Stimulated activated CD4-positive, alpha-beta T cell treated with anti-CD3 and anti-CD28 coated beads, Interleukin-4, amount 100 ng/mL, for 1 hour (primary cell): ENCODE measurements at places on chromosomes 2 and 18.

DNA sequence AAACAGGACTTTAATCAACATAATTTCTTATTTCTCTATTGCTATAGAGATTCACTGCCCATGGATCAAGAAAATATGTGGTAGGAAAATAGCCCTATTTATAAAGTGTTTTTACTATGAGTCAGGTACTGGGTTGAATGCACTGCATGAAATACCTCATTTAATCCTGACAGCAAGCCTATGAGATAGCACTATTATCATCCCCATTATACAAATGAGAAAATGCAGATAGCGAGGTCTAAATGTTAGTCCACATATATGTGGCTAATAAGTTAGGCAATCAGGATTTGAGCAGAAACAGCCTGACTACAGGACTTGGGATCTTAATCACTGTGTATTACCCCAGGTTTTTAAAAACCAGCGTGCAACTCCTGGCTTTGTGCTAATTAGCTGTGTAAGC lies 8.5 kb upstream of the LYPD1 start:
- DNase-seq = no peak

GRCh38 chr18:13338318-13338717 lies 119.8 kb downstream of the LDLRAD4 start:
- no peak for DNase-seq

GRCh38 chr2:148253685-148254084 lies 232.8 kb downstream of the MBD5 start:
- no peak for DNase-seq

GRCh38 chr2:158890296-158890905 lies 78.0 kb upstream of the TANC1 start:
- DNase-seq = no peak

GRCh38 chr2:147712051-147712450 lies 132.8 kb upstream of the ACVR2A start:
- DNase-seq = no peak

DNA sequence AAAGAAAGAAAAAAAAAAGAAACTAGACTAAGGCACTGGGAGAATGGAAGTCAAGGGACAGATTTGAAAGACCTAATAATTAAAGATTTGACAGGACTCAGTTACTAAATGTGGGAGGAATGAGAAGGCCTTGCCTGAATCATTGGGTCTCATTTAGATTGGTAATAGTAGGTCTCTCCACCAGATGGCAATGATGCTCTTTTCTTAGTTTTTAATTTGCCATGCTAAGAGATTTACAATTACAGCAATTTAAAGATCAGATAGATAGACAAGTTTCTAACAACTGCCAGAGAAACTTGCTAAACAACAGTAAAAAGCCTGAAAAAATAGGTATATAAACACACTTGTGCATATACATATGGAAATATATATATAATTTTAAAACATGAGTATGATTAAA lies 153.0 kb downstream of the TMEM247 start:
- no peak for DNase-seq

GRCh38 chr2:9644603-9645002 lies 13.8 kb upstream of the YWHAQ start:
- no peak for DNase-seq

- DNase-seq = no peak
Measured at GRCh38 chr2:112195167-112195766, 57.1 kb downstream of the FBLN7 start.

- no peak for DNase-seq
Measured at GRCh38 chr2:239767021-239767905, 257.9 kb downstream of the NDUFA10 start.

- no peak for DNase-seq
Measured at GRCh38 chr2:238344035-238344434, 23.7 kb downstream of the TRAF3IP1 start.

DNA sequence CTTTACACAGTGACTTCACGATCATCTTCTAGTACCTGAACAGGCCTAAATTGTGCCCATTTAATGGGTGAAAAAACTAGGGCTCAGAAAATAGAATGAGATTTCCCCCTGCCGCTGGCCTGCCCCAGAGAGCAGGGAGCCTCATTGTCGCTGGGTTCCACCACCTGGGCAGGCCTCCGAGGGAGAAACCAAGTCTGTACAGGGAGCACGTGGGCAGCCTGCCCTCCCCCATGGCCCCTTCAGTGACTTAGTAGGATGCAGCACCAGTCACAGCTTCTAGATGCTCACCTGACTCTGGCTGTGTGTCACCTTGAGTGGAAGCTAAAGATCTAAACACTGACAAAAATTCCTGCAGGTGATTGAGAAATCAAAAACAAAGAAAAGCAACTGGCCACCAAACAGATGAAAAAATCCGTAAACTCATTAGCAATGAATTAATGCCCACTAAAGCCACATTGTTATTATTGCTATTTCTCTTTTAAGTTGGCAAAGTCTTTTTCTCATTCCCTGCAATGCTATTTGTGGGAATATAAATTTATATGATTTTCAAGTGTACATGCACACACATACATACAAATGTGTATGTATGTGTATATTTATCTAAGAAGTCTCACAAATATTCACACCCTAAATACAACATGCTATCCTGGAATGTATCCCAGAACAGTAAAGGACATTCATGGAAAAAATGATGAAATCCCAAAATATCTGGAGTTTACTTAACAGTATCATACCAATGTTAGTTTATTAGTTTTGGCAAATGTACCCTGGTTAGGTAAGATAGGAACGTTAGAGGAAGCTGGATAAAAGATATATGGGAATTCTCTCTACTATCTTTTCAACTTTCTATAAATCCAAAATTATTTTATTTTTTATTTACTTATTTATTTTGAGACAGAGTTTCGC lies 18.7 kb upstream of the ASPRV1 start:
- DNase-seq = no peak

- DNase-seq = no peak
Measured at GRCh38 chr18:2910261-2910660, 63.5 kb downstream of the EMILIN2 start.

DNA sequence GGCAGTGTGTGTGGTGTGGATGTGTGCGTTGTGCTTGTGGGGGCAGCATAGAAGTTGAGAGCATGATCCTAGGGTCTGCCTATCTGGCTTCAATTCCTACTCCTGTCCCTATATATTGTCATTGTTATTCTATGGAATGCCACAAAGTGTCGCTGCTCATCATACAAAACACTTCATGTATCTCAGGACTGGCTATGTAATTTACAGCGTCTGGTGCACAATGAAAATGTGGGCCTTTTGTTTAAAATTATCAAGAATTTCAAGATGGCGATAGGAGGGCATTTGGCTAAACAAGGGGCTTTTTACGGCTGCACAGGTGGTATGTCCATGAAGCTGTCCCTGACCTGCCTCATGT lies 3.4 kb downstream of the SERPINB2 start:
- DNase-seq = no peak

DNA sequence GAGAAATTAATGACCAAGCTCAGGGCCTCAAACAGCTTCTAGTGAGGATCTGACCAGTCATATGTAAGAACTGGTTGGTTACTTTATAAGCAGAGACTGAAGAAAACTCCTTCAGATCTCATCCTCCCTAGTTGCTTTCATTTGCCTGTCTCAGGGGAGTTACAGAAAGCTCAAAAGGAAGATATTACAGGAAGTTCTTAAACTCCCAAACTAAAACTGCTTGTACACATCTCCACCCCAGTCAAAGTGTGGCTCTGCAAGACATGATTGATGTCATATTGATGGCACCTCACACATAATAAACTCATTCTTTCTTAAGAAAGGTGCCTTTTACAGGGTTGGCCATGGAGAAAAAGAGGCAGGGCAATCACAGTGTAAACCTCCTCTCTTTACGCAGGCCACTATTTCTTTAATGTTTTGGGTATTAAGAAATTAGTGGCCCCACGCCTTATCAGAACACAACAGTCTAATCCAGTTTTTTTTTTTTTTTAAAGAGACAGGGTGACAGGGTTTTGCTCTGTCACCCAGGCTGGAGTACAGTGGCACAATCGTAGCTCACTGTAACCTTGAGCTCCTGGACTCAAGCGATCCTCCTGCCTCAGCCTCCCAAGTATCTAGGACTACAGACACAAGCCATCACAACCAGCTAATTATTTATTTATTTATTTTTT lies 62.6 kb upstream of the STK17B start:
- DNase-seq = no peak

- DNase-seq = no peak
Measured at GRCh38 chr2:176997074-176997791, 215.4 kb upstream of the HNRNPA3 start.

- DNase-seq = no peak
Measured at GRCh38 chr2:188291617-188292347, at the start of gene GULP1. Gene GULP1 (plus strand): TSS chr2:188291874. CDS start chr2:188477703, 185,829 bp downstream.

GRCh38 chr2:201558665-201559064 lies 84.6 kb downstream of the TMEM237 start:
- DNase-seq = no peak

DNA sequence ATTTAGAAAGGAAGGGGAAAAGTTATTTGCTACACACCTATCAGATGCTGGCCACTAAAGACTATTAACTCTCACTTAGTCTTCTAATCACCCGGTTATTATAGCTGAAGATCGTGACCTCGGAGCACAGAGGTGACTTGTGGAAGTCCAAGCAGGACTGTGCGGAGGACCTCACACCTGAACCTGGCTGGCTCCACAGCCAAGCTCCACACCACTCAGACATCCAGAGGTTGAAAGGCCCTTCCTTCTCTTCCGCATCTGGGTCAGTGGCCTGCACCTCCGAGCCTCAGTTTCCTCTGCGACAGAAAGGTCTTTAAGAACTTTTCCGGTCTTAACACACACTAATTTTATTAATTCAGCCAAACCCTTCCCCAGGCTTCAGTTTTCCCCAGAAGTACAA lies 57.9 kb downstream of the TNS1 start:
- no peak for DNase-seq

- no peak for DNase-seq
Measured at GRCh38 chr2:72146347-72147302, 1.0 kb downstream of the CYP26B1 start.

- no peak for DNase-seq
Measured at GRCh38 chr18:44474591-44474990, 206.1 kb upstream of the SETBP1 start.

DNA sequence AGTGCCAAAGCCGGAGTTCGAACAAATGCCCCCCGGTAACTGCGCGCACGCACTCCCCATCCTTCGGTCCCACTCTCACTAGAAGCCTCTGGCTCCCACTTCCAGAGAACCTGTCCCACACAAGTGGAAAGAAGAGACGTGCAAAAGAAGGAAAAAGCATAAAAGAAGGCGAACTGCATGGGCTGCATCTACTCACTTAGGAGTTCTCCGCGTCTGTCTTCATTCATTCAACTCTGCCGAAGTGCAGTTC lies 312 bp downstream of the NR4A2 start:
- no peak for DNase-seq

GRCh38 chr2:119402106-119402505 lies 29.5 kb upstream of the TMEM37 start:
- DNase-seq = no peak

DNA sequence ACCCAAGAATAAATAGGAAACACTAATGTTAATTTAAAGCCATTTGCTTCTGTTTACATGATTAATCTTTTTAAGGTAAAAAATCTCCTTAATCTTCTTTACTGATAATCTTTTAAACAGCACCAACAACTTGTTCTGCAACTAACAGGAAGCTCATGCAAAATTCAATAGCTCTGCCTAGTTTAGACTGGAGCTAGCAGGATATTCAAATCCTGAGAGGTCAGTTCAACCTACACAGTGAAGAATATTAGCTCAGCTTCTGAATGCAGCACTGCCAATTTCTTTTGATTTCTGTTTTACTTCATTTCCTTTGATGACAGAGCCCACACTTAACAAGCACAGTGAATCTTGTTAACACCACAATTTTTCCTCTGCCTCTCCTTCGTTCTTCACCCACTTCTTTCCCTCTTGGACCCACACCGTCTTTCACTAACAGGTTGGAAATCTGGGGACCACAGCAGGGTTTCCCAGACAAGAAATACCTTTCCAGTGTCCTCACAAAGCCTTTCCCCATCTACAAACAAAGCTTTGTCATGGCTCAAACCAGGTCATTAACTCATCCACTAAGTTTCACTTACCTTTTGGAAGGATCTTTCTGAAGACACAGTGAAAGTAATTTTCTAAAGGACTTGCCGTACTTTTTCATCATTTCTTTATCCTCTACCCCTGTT lies 109.8 kb downstream of the STK39 start:
- no peak for DNase-seq

- DNase-seq = no peak
Measured at GRCh38 chr2:179837408-179837807, 24.0 kb downstream of the ZNF385B start.

DNA sequence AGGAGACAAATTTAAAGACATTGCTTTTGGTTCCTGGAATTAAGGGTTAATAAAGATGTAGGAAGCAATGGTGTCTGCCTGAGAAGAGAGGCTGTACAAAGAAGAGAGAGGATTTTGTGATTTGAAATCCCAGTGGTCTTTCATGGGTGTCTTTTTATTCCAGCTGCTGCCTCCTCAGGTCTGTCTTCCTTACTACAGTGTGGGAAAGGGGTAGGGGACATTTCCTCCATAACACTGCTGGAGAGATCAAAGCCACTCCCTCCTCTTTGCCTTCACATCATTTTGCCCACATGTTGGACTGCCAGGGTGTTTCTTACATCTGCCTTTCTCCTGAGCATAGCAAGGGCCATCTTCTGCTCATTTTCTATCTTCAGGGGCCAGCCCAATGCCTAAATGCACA lies 348.5 kb downstream of the EN1 start:
- no peak for DNase-seq

GRCh38 chr2:69168144-69168813 lies 155.3 kb downstream of the ANTXR1 start:
- DNase-seq = no peak

DNA sequence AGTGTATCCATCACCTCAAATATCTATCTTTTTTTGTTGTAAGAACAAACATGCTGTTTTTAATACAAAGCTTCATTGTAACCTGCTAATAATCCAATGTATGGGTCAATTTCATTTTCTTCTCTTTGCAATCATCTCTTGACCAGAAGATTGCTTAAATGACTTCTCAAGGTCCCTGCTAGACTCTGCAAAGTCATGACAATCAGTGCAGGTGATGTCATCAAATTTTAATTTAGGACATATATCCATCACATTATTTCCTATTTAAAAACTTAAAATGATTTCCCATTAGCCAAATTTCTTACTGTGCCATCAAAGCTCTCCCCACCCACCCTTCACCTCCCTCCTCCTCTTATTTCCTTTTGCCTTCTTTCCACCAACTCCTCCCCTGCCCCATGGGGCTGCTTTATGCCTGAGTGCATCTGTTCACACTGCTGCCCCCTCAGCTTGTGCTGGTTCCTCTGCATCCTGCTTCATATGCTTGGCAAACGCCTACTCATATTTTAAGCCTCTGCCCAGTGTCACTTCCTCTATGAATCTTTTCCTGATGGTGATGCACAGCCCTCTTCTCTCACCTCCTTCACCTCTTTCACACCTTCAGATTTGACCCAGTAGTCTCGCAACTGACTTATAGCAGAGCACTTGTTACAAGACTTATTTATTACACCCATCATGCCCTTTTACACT lies 20.3 kb downstream of the PLEK start:
- no peak for DNase-seq

- DNase-seq = peak; percentile 14
Measured at GRCh38 chr2:25453199-25453905, 111.6 kb upstream of the DNMT3A start.
